ENCODE measurements at places on chromosomes 6 and 20. TPM values are rescaled to one million over a fixed set of nuclear protein-coding genes. Genes with fewer than 3 reads are reported as not detected.

The PI3 gene
- not detected for total RNA-seq

The TULP1 gene
- not detected for total RNA-seq

The TNFRSF6B gene
- total RNA-seq: not detected

The MICB gene
- total RNA-seq: 17.6 TPM

The BFSP1 gene
- 0.99 TPM for total RNA-seq

The ADGB gene
- not detected for total RNA-seq

DNA sequence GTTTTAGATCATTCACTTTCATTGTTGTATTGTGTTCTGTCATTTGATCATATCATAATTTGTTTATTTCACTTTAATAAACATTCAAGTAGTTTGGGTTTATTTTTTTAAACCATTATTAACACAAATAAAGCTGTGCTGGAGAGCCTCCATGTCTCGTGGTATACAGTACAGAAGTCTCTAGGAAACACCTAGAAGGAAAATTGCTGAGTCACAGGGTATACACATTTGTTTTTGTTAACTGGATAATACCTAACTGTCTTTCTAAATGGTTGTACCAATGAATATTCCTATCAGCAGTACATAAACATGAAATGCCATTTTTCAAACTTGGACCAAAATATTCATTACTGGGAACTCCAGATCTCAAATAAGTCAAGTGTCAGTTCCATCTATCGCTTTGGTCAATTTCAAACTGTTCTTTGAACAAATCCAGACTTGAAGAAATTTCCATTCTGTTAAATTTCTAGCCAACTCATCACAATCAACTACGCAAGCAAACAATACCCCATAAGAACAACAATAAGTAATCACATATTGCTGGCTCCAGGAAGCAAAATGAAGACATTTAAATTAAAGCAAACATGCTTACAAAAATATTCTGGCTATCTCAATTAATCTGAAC is 138.1 kb downstream of the ATXN1 start:
- DNase-seq: no peak

GRCh38 chr6:13256266-13257001 is 71.9 kb downstream of the TBC1D7 start:
- DNase-seq: peak; percentile 27

- no peak for DNase-seq
Observed at GRCh38 chr6:35037664-35038038, 103.5 kb downstream of the TCP11 start.

DNA sequence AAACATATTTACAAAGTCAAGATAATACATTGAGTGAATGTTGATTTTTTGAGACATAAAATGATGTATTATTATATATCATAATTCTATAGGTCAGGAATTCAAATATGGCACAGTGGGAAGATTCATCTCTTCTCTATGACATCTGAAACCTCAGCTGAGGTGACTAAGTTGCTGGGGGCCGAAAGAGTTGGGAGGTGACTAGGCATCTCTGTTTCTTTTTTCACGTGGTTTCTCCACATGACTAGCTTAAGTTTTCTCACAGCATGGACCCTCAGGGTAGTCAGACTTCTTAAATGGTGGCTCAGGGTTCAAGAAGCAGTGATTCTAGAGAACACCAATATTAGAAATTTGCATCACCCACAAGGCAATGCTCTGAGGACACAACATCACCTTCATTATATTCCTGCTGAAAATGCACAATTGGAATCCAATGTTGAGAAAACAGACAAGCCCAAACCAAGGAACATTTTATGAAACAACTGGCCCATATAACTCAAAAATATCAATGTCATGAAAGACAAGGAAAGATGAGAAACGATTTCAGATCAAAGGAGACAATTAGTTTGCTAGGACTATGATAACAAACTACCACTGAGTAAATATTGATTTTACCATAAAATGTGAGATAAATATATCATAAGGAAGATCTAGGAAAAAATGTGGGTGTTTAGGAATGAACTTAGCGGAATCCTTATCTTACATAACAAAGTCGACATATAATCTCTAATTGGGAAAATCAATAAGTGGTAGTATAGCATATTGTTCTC is 273.3 kb upstream of the IRAK1BP1 start:
- no peak for DNase-seq

DNA sequence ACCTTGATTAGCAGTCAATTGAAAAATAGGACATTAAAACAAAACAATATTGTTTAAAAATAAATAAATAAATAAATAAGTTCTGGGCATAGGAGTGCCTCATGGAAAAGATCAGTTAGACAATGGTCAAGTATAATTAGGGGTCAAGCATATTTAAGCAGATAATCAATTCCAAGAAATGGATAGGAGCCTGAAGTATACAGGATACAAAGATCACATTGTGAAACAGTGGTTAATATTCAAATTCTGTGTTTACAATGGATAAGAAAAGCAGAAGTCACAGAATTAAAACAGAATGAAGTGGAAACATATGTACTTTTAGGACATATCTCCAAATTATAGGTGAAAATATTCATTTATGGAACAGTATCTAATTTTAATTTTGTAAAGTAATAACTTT is 1028.6 kb upstream of the CITED2 start:
- DNase-seq: no peak

DNA sequence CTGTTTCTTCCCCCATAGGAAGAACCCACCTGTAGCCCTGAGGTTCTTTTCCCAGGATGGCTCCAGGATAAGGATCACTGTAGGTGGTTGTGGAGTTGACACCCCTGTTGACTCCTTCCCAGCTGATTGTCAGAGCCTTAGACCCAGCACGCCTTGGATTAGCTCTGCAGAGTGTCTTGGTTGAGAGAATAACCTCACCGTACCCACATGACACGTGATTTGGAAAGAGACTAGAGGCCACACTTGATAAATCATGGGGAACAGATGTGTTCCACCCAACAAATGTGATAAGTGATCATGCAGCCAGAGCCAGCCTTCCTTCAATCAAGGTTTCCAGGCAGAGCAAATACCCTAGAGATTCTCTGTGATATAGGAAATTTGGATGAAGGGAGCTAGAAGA is 12.2 kb downstream of the BTN3A1 start:
- DNase-seq: no peak
